Regular cardiac myocyte (primary cell): ENCODE measurements at places on chromosomes 5 and 9. TPM values are rescaled to one million over a fixed set of nuclear protein-coding genes. Genes with fewer than 3 reads are reported as not detected.

The PTPRD gene
- total RNA-seq, result 2.3 and 9.8 TPM in 2 replicates

The PLAC8L1 gene
- 0.38 TPM in 1 of 2 replicates, not detected in the other for total RNA-seq

The TNC gene
- 35.2 and 51.6 TPM in 2 replicates for total RNA-seq

The HSPB3 gene
- 0.56 TPM in 1 of 2 replicates, not detected in the other for total RNA-seq

The PLGRKT gene
- total RNA-seq, result 9.0 and 16.5 TPM in 2 replicates

The AFAP1L1 gene
- 9.6 TPM in 2 replicates for total RNA-seq

The MELK gene
- 7.0 and 40.8 TPM in 2 replicates for total RNA-seq

The AQP7 gene
- total RNA-seq, result 0.19 TPM in 1 of 2 replicates, not detected in the other
